ENCODE measurements at places on chromosomes 16 and 17.

GRCh38 chr16:49833796-49834530, 21.9 kb downstream of the ZNF423 start:
- no peak for DNase-seq

- no peak for DNase-seq
Observed at GRCh38 chr17:29758255-29758654, 135.5 kb upstream of the CORO6 start.

GRCh38 chr17:82808006-82808405, 31.8 kb downstream of the ZNF750 start:
- no peak for DNase-seq

GRCh38 chr16:4376893-4377572, 5.4 kb downstream of the VASN start:
- DNase-seq: no peak

DNA sequence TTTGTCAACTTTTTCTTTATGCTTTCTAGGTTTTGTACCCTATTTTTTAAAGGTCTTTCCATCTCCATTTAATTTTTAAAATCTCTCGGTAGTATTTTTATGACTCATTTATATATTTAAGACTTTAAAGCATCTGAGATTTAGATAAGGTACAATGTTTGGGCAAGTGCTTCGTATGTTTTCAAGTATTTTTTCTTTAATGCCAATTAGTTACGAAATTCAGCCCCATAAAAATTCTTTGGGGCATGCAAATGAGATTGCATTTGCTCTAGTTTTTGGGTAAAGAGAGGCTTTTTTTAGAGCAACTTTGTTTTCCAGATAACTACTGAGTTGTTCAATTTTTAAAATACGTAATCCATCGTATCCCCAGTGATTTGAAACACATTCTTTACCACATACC, 65.3 kb upstream of the CRHR1 start:
- no peak for DNase-seq

- no peak for DNase-seq
Observed at GRCh38 chr17:73268582-73269328, 7.1 kb upstream of the CPSF4L start.

GRCh38 chr16:9264067-9264466, 172.6 kb downstream of the HAPSTR1 start:
- DNase-seq: no peak

DNA sequence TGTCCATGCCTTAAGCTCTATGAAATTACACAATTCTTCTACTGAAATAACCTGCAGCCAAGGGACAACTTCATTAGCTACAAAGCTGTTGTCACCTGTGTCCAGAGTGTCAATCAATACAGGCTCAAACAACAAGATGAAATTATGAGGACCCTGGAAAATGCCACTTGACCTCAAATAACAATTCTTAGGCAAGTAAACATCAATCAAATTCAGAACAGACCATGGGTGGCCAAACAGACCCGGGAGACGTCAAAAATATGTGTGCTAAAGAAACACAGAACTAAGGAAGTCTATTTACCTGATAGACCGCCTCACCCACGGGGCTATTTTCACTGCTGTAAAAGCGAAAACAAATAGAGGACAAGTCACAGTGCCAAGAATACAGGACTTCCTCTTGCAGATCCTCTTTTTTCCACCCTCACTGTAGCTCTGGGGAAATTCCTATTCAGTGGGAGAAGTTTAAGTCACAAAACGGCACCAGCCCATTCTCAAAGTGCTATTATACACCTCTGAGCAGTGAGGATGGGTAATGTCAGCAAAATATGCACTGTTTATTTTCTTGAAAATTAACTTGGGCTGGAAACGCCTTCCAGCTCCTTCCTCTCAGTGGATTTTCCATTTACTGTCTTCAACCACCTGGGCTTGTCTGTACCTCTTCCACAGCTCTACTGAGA, 2.7 kb downstream of the LITAF start:
- DNase-seq: no peak

GRCh38 chr16:4113358-4114256, 2.6 kb downstream of the ADCY9 start:
- no peak for DNase-seq

DNA sequence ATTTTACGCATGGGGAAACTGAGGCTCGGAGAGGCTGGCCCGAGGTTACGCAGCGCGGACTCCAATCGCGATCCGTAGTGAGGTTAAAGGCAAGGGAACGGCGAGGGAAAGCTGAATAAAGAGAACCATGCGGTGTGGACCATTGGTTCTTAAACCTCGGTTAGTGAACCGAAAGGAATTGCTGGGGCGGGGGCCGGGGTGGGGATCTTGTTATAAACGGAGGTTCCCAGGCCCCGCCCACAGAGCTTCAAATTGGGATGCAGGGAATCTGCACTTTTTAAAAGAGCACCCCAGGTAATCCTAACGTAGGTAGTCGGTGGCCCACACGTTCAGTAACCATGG, 524 bp downstream of the IQCK start:
- peak; percentile 1 for DNase-seq

DNA sequence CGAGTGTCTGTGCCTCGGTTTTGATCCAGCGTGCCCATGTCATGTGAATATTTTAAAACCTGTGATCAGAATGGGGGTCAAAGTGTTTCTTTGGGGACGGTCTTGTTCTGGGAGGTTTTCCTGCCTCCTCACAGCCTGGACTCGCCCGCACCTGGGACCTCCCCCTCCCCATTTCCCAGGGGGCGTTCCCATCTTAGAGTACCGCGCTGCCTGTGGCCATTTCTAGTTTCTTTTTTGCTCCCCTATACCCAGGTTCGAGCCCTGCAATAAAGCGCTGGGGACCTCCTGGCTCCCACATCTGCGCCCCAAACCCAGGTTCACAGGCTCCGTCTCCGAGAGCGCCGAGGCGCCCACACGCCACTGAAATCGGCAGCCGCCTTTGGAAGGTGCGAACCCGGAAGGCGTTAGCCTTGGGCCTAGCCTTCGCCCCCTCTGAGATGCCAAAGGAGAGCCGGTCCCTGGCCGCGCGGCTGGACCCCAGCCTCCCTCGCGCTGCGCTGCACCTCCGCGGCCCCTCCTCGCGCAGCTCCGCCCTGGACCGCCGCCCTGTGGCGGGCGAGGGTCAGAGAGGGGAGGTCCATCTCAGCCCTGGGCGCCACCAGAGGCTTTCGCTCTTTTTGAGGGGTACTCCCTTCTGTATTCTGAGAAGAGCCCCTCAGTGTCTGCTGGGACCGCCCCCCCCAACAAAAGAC, 1.7 kb downstream of the KCNJ12 start:
- DNase-seq: no peak

- peak; percentile 3 for DNase-seq
Observed at GRCh38 chr17:28612936-28613872, 781 bp downstream of the RSKR start.

- peak; percentile 62 for DNase-seq
Observed at GRCh38 chr16:9092282-9092977, 986 bp downstream of the HAPSTR1 start.

- DNase-seq: no peak
Observed at GRCh38 chr17:28475151-28475900, 1.9 kb downstream of the SLC13A2 start.

DNA sequence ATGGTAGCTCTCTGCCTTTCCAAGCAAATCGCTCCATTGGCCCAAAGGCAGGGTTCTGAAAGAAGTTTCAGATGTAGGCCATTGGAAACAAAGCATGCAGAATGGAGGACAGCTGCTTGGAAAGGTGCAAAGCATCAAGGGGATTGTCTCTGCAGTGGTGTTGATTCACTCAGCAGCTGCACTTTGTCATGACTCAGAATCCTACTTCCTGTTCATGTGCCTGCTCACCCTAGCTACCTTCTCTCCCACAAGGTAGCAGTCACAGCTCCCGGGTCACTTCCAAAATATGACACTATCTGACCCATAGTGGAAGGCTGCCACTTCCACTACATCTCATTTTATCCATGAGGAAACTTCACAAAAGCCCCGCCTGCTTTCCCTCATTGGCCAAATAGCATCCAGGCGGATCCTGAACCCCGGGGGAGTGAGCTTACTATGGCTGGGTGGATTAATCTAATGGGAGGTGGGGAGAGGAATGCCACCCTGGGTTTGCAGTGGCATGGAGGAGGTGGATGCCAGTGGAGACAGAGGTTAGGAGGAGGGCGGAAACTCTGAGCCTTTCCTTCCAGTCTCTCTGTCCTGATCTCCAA, 74.7 kb upstream of the NKD1 start:
- no peak for DNase-seq

DNA sequence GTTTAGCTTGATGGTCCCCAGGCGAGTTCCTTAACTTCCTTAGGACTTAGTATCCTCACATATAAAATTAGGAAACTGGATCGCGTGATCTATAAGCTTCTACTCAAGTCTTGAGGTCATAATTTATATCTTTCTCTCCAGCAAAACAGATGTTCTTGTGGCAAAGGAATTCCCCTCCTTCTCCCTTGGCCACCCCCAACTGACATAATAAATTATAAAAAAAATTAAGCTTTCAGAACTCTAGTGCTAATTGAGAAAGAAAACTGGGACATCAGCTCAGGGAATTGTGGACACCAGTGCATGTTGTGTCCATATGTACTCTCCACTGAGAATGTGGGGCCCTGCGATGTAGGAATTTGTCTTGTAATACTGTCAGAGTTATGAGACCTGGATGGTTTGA, 13.5 kb downstream of the GNAO1 start:
- no peak for DNase-seq

GRCh38 chr17:78991906-78992532, 12.3 kb upstream of the LGALS3BP start:
- DNase-seq: no peak

GRCh38 chr17:67412032-67412431, 35.0 kb downstream of the PITPNC1 start:
- no peak for DNase-seq

DNA sequence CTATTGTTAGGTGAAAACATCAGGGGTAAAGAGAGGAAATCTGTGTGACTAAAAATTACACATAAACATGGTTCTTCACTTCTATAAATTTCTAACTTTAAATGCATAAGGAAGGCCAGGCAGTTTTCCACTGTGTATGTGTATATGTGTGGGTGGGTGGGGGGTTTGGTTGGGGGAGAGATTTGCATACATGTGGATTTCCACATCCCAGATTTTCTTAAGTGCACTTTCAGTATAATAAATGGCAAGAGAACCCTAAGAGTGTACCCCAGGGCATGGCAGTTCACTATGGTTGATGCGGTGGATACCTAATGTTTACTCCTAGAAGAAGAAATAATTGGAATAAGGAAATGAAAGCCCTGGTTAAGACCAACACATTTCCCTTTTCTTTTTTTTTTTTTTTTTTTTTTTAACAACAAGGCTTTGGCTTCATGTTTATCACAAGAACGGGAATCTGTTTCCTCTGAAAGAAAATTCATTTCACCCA, 451.8 kb upstream of the CCL2 start:
- no peak for DNase-seq

DNA sequence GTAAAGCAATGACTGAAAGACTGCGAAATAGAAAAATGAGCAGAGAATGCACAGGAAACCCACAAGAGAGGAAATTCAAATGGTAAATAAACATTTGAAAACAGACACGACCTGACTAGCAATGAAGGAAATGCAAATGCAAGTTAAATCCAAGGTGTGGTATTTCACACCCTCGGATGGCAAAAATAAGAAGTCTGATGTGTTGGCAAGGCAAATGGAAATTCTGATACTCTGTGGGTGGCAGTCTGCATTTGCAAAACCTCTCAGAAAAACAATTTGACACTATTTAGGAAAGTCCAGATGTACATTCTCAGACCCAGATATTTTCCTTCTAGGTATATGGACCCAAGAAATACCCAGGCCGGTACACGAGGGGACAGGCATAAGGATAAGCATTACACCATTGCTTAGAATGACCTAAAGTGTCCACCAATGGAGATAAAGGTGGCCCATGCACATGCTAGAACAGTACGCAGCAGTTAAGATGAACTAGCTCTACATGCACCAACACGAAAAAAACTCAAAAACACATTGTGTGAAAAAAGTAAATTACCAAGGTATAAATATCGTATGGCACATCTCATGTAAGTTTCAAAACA, 116.7 kb downstream of the GAS7 start:
- DNase-seq: no peak

GRCh38 chr17:33199571-33200510, 93.3 kb downstream of the ASIC2 start:
- DNase-seq: no peak

DNA sequence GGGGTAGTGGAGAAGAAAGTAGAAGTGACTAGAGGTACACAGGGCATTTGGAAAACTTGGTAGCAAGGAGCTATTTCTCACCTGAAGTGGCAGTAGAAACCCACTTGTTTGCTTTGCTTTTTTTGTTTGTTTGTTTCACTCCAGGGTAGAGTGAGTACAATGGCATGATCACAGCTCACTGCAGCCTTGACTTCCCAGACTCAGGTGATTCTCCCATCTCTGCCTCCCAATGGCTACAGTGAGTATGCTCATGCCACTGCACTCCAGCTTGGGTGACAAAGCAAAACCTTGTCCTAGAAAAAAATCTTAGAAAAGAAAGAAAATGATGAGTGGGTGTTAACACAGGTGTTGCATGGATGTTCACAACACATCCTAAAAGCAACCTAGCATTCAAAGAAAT, 40.4 kb downstream of the SCNN1G start:
- DNase-seq: no peak

DNA sequence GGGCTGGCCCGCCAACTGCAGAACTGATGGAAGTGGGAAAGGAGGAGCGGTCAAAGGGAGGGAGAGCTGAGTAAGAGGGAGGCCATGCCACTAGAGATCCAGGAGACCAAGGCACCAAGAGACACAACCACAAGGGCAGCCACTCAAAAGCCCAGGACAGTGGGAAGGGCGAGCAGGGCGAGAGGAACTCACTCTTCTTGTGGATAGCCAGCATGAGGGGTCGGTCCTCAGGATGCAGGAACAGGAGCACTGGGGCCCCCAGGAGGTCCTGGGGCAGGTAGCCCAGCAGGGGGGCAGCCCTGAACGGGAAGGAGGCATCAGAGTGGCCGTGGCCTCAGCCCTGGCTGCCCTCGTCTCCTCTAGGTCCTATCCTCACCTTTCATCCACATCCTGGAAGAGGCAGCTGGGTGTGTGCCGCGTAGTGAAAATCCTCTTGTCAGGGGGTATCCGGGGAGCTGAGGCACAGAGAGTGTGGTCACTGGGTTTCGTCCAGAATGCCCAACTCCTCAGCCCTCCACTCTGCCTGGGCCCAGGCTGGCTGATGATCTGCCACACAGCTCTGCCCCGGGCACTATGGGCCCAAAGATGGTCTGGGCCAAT, 4.3 kb downstream of the PER1 start:
- no peak for DNase-seq
